Activated CD4-positive, alpha-beta T cell treated with anti-CD3 and anti-CD28 coated beads, Interleukin-2, amount 50 U/mL, for 4 hours (primary cell): ENCODE measurements at places on chromosomes 7 and 10.

GRCh38 chr7:5824297-5824610, 42.8 kb upstream of the RNF216 start:
- DNase-seq: peak; percentile 67

- no peak for DNase-seq
Measured at GRCh38 chr7:94183891-94184290, 179.7 kb upstream of the BET1 start.

- DNase-seq: no peak
Measured at GRCh38 chr10:12508165-12508564, 158.8 kb downstream of the CAMK1D start.

- no peak for DNase-seq
Measured at GRCh38 chr10:111080224-111080623, 3.4 kb downstream of the ADRA2A start.

DNA sequence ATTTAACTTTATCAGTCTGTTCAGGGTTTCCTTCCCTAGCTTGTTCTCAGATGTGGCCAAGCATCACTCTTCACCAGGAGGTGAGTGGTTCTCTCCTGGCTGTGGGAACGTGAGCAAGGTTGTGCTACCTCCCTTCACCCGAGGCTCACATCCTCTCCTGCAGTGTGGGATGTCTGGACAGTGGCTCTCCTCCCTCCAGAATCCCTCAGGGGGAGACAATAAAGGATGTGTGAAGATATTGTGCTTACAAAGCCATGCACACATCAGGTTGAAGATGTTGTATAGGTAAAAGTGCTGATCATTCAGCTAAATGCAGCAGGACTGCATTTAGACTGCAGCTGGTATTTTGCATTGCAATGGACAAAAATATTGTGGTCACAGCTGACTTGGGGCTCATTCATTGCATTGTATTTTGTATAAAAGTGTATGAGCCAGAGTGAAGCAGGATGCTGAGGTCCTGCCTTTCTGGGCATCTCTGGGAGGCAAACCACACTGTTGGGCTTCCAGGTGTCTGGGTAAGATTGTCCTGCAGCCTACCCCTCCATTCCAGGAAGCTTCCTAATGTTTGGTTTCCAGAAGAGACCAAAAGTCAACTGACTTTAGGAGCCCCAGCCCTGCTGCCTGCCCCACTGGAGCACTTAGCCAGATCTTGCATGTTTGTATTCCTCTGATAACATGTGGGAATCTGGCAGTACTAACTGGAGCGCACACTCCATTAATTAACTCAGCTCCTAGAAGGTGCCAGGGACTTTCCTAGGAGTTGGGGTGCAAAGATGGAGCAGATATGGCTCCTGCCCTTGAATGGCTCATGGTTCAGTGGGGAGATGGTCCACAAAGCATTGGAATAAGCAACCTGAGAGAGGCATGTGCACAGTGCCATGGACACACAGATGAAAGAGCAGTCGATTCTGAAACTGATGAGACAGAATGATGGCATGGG, 292.5 kb upstream of the ZNF32 start:
- no peak for DNase-seq

GRCh38 chr7:25408012-25408687, 179.9 kb upstream of the NPVF start:
- DNase-seq: no peak

- no peak for DNase-seq
Measured at GRCh38 chr10:82438277-82438676, 563.3 kb downstream of the NRG3 start.

- DNase-seq: no peak
Measured at GRCh38 chr7:24718977-24719491, 38.2 kb downstream of the GSDME start.

GRCh38 chr7:66629222-66630062, 761 bp downstream of the KCTD7 start:
- DNase-seq: peak; percentile 12

DNA sequence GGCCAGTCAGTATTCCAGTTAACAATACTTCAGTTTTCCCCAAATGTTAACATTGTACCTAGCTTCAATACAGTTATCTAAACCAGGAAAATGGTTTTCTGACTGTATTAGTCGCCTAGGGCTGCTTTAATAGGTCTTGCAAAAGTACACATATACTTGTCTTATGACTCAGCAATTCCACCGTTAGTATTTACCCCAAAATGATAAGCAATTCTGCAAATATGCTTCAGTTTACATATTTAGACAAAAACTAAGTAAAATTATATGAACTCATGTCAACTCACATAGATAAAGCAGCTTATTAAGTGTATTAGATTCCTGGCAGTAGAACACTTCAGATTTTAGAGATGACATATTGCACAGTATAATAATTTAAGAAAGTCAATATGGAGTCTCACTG, 363.3 kb downstream of the ARL4A start:
- no peak for DNase-seq

GRCh38 chr10:125097409-125098070, 62.8 kb downstream of the CTBP2 start:
- no peak for DNase-seq

- DNase-seq: no peak
Measured at GRCh38 chr7:41685684-41686083, 17.2 kb downstream of the INHBA start.
